Cardiac septum (tissue), 1 donor: ENCODE measurements at places on chromosomes 7 and 10. TPM values are rescaled to one million over a fixed set of nuclear protein-coding genes. Genes with fewer than 3 reads are reported as not detected.

GRCh38 chr7:64551375-64552142 lies 11.3 kb downstream of the ZNF680 start:
- DNase-seq, result no peak

- no peak for DNase-seq
Observed at GRCh38 chr10:54203401-54203800, 597.6 kb downstream of the PCDH15 start.

Gene TUBAL3
- 0.40 TPM for total RNA-seq

DNA sequence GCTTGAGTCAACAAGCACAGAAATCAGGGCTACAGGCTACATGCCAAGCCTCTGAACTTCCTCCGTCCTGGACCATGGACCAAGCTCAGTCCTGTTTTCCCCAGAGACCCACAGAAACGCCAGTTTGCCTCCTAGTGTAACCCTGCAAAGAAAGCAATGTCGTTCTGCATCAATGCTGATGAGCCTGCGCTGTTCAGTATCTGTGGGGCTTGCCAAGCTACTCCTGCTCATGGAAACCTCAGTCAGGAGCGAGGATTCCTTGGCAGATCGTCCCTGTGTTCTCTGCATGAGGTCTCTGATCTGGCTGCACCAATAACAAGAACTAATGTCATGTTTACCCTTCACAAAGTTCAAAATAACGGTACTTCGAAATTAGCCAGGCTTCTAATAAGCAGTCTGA lies 495.5 kb upstream of the C7orf33 start:
- DNase-seq, result no peak

DNA sequence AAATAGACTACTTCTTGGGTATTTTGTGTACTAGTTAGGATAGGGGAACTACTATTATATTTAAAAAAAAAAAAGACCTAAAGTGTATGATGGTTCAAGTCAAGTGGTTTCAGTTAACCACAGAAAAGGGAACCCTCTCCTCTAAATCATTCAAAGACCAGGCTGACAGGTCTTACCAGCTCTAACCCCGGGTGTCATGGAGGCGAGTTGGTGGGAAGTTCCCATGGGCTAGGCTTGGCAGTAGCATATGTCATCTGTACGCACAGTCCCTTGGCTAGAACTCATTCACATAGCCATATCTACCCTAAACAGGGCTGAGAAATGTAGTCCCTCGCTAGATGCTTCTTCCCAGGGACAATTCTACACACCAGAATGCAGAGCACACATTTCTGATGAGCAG lies 37.7 kb upstream of the KCNMA1 start:
- DNase-seq, result no peak

Gene RTKN2
- total RNA-seq, result 0.03 TPM

- no peak for DNase-seq
Observed at GRCh38 chr7:66634816-66635215, 6.1 kb downstream of the KCTD7 start.

Gene C10orf105
- total RNA-seq, result not detected

Gene BLNK
- 0.86 TPM for total RNA-seq

Gene MYH16
- total RNA-seq, result not detected

Gene LBX1
- total RNA-seq, result 0.13 TPM

Gene HOXA5
- total RNA-seq, result 0.30 TPM
